ENCODE measurements at places on chromosomes 4 and X.

GRCh38 chrX:145821898-145822571 lies 4.4 kb downstream of the SLITRK2 start:
- DNase-seq = no peak

GRCh38 chrX:102765809-102766208 lies 45.3 kb downstream of the GPRASP3 start:
- no peak for DNase-seq

- peak; percentile 74 for DNase-seq
These were observed 79.6 kb downstream of the CCKAR start for GRCh38 chr4:26410385-26411293.

DNA sequence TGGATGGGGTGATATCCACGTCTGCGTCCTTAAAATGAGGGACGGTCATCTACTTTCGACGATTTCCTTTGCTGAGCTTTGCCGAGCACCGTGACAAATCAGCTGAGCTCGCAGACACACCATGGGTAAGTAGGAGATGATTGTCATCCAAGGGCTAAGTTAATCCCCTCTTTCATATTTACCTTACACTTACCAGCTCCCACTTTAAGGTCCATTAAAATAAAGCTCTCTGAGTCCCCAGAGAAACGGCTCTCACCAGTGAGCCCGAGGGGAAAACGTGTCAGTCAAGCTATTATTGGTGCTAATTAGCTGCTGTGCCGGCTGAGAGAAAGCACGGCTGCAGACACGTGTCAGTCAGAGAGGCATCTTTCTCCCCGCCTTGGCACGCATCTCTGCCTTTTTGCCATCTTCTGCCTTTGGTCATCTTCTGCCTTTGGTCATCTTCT lies 72.2 kb downstream of the CRLF2 start:
- no peak for DNase-seq

- no peak for DNase-seq
These were observed 19.9 kb downstream of the VSIG4 start for GRCh38 chrX:66019974-66020373.

DNA sequence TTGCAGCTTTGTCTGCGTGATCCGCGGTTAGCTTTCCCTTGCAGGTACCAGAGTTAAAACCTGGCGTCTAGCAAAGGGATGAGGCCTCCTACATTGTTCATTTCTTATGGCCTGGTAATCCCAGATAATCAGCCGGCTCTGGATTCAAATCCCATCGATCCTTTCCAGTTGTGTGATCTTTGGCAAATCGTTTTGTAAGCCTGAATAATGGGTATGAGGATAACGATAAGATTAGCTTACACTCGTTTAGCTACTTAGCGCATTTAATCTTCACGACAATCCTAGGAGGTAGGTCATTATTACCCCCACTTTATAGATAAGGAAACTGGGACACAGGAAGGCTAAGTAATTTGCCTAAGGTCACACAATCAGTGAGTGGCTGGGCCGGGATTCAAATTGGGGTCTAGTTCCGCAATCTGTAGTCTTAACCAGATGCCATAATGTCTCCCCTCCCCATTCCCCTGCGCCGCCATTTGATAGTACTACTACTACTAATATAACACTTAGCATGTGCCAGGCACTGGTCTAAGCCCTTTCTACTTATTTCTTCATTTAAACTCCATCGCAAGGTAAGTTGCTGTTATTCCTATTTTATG lies 1.7 kb upstream of the UBA1 start:
- DNase-seq = no peak

GRCh38 chr4:25792876-25793275 lies 69.9 kb downstream of the SEL1L3 start:
- peak; percentile 23 for DNase-seq

DNA sequence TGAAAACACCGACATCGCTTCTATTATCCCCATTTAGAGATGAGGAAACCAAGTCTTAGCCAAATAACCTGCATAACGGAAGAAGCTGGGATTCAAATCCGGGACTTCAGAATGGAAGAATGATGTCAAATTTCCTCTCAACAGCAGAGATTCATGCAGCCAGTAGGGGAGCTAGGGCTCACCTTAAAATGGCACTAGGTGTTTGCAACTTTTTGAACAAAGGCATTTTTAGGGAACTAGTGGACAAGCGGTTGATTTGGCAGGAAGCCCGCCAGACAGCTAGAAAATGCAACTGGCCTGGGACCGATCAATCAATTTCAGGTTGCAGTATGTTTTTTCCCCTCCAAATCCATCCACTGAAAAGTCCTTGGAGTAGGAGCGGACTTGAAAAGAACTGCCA lies 224.2 kb downstream of the PTTG2 start:
- DNase-seq = no peak

GRCh38 chrX:1273896-1274295 lies 5.3 kb downstream of the CSF2RA start:
- DNase-seq = peak; percentile 68

GRCh38 chrX:118550792-118551191 lies 55.2 kb downstream of the DOCK11 start:
- no peak for DNase-seq

DNA sequence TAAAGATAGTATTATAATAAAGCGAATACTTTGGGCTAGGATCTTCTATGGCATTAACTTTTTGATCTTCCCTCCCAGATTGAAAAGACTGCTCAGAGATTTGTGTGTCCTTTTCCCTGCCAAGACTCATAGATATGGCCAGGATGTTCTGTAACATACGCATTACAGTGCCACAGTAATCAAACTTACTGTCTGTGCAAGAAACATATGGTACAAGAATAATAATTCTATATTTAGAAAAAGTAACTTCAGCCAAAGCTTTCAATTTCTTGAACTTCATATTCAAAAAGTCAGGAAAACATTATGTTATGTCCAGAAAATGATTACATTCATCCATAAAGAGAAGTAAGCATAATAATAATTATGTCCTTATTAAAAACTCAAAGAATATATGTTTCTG lies 100.9 kb upstream of the GUCY1A1 start:
- no peak for DNase-seq

DNA sequence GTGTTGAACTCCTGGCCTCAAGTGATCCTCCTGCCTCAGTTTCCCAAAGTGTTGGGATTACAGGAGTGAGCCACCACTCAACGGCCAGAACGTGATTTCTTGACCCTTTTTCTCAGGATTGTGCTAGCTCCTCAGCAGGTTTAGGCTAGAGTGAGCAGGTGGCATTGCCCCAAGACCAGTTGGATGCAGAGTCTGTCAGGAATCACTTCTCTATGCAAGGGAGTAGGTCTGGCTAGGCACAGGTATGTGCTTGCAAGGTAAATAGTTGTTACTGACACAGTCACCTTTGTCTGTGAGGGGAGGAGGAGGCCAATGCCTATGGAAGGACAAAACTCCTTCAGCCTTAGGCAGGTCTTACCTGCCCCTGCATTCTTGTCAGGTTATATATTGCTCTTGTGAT lies 24.2 kb downstream of the SLC25A5 start:
- DNase-seq = no peak

GRCh38 chr4:673349-674091 lies 556 bp downstream of the ATP5ME start:
- peak; percentile 48 for DNase-seq

DNA sequence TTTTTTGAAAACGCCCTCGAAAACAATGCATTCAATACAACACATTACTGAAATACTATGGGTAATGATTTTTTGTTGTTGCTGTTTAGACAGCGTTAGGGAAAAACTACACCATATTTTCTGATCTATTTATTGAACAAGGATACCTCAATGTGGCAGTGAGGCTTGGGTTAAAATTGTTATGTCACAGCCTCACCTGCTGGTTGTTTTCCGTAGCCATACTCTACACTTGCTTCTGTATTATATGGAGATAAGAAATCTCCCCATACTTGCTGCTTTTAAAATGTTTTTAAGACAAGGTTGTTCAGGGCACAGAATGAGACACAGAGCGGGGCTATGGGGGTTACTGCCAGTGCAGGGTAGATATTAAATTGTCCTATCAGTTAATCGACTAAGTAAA lies 221.6 kb upstream of the FTHL17 start:
- peak; percentile 0 for DNase-seq

- DNase-seq = no peak
These were observed 282.9 kb downstream of the ZNF674 start for GRCh38 chrX:46262304-46262703.

DNA sequence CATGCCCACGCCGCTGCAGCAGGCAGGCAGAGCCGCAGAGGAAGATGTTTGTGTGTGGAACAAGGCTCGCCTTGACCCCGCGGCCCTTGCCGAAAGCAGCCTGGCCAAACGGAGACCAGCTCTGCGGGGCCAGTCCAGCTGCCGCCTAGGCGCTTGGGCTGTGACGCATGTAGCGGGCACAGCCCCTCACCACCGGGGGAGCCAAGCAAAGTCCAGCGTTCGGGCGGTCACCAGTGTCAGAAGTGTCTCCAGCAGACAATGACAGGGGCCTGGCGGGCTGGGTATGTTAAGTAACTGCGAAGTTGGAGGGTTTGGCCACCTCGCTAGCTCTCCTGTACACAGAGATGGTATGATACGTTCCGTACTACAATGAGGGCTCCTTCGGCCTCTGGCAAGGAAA lies 1.3 kb downstream of the AMER1 start:
- DNase-seq = no peak

GRCh38 chr4:139017861-139018260 lies 2.3 kb downstream of the NOCT start:
- DNase-seq = peak; percentile 22

- peak; percentile 71 for DNase-seq
These were observed 10.3 kb downstream of the RTL5 start for GRCh38 chrX:72121383-72121782.

DNA sequence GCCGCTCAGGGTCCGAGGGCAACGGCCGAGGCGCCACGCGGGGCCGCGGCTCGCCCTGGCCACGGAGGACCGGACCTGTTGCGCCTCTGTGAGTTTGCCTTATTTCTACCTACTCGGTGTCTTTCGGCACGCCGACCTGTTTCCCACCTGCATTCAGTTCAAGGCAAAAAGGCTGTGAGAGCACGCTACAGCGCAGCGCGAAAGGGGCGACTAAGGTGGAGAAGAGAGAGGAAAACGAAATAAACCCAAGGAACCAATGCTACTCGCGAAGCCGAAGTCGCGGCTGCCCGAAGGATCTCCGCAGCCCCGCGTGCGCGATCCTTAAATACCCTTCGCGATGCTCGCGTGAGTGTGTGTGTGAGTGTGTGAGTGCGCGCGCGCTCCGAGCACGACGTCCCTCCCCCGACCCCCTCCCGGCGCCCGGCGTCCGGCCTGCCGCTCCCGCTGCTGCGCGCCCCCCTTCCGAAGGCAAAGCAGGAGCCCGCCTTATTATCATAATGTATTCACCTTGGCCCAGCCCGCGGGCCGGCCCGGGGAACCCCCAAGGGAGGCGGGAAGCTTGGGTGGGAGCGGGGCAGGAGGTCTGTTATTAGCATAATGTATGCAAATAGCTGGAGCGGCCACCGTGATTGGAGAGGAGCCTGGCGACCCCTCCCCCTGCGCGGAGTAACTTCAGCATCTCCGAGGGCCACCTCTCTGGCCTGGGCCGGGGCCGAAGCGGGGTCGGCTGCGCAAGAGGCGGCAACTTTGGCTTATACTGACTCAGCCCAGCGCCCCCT lies at the start of gene COL25A1:
COL25A1 (minus strand) TSS at position 298 of the 779 bp plus-strand sequence.
- peak; percentile 4 for DNase-seq

DNA sequence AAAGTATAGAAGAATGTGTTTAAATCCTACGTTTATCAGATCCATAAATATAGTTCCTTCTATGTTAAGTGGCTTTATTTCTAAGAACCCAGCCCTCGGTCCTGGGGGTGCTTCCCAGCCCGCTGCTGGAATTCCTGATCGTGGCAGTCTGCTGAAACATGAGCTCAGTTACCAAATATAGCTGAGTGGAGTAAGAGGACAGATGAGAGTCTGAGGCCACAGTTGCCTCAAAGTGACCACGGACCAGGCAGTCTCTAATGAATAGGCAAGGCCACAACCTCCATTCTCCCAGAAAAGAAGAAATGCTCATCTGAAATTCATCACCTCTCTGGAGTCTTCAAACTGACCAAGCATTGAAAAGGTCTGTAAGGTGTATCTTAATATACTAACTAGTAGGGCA lies at the start of gene PALLD:
PALLD (plus strand) TSS at position 219 of the 400 bp plus-strand sequence.
- DNase-seq = peak; percentile 21

- DNase-seq = no peak
These were observed at the start of gene REELD1 for GRCh38 chr4:146214238-146214637. Gene REELD1, plus strand, starts transcription at chr4:146214538. Its CDS starts 2,415 bp downstream, at chr4:146216953.

DNA sequence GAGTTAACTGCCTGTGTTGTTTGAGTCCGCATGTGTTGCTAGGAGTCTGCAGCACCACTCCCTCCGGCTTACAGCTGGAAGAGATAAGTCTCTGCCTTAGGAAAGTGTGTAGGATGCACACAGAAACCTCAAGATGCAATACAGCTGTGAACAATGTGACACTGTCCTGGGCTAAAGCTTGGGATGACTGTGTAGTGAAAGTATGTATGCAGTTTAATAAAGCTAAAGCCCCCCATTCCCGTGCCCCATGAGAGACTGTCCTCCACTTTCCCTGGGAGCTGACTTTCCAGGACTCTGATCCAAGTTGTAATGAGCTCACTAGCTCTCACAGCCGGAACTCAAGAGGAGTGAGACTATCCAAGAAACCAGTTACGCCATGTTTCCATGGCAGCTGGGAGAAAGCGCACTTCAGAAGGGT lies 156.6 kb upstream of the FTHL17 start:
- DNase-seq = no peak

GRCh38 chrX:106726485-106727437 lies at the start of gene RNF128:
Gene RNF128, plus strand, starts transcription at chrX:106726701. Its CDS starts 213 bp downstream, at chrX:106726914.
- DNase-seq = peak; percentile 6

- DNase-seq = peak; percentile 64
These were observed 7.1 kb downstream of the TASL start for GRCh38 chrX:30570505-30570904.

- no peak for DNase-seq
These were observed 70.2 kb upstream of the BRWD3 start for GRCh38 chrX:80879916-80880315.

GRCh38 chrX:38484607-38485498 lies 76.5 kb upstream of the TSPAN7 start:
- DNase-seq = no peak

- no peak for DNase-seq
These were observed 317.3 kb downstream of the PPP1R2C start for GRCh38 chrX:42460706-42461105.

DNA sequence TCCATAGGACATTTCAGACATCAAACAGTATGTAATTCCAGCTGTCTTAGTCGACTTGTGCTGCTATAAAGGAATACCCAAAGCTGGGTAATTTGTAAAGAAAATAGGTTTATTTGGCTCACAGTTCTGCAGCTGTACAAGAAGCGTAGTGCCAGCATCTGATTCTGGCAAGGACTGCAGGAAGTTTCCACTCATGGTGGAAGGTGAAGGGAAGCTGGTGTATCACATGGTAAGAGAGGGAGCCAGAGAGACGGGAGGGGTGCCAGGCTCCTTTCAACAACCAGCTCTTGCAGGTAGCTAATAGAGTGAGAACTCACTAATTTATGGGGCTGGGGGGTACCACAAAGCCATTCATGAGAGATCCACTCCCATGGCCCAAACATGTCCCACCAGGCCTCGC lies 253.0 kb upstream of the FGF13 start:
- DNase-seq = no peak

- DNase-seq = no peak
These were observed 449.7 kb upstream of the KLHL4 start for GRCh38 chrX:87067795-87068369.

GRCh38 chr4:3237712-3238560 lies 11.0 kb upstream of the MSANTD1 start:
- DNase-seq = no peak

- no peak for DNase-seq
These were observed 56.4 kb downstream of the SPOCK3 start for GRCh38 chr4:167177925-167178324.

Data from suppressor macrophage treated with lipopolysaccharide for 4 hours (primary cell).